ENCODE measurements at places on chromosomes 6 and 20.

DNA sequence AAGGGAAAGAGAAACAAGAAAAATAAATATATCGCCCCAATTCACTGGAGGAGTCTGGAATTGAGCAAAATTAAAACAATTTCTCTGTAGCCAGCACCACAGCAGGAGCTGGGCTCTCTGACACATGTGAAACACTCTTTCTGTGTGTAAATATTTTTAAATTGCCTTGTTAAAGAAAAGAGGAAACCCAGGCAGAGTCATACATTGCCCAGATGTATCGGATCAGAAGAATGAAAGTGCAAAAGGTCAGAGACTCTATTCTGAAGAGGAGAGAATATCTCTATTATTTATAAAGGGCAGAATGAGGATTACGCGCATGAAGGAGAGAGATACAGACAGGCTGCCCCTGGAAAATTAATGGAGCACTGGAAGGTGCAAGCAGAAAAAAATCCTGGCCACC is 127.0 kb upstream of the MAN1A1 start:
- DNase-seq = no peak

DNA sequence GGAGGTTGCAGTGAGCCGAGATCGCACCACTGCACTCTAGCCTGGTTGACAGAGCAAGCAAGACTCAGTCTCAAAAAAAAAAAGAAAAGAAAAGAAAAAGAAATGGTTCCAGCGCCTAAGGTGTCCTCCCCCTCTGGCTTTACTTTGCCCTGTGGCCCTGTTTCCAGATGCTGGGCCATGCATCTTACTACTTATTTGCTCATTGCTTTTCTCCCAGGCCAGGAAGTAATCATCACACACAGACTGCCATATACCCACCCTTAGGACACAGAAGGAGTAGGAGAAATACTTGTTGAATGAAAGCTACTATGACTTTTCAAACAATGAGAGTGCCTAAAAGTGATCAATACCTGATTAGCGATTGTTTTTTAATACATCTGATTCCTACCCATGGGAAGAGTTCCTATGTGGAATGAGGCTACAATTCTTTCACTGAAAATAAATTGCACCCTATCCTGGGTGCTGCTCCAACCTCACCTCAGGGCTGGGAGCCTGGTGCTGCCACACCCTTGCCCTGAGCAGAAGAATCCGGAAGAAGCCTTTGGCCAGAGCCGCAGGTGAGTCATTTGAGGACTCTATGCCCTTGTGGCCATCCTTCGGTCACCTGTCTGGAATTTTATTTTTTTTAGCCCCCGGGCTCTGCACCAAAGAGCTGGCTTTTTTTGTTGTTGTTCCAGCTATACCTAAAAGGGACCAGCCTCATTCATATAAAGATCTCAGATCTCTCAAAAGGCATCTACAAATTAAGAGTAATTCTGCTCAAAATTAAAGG is 22.7 kb upstream of the TFAP2C start:
- DNase-seq = no peak

DNA sequence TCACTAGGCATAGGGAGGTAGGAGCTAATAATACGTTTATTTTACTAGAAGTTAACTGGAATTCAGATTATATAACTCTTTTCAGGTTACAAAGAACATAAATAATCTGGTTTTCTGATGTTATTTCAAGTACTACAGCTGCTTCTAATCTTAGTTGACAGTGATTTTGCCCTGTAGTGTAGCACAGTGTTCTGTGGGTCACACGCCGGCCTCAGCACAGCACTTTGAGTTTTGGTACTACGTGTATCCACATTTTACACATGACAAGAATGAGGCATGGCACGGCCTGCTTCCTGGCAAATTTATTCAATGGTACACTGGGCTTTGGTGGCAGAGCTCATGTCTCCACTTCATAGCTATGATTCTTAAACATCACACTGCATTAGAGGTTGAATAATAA is 1.1 kb downstream of the HFE start:
- DNase-seq = no peak

DNA sequence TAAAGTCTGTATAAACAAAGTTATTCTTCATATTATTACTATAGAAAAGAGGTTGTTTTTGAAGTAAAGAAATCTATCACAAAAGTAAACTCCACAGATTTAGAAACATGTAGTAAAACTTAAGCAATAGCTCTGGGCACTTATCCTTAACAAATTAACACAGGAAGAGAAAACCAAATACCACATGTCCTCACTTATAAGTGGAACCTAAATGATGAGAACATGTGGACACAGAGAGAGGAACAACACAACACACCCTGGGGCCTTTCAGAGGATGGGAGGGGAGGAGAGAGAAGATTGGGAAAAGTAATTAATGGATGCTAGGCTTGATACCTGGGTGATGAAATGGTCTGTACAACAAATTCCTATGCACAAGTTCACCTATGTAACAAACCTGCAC is 57.2 kb downstream of the C6orf58 start:
- DNase-seq = no peak

DNA sequence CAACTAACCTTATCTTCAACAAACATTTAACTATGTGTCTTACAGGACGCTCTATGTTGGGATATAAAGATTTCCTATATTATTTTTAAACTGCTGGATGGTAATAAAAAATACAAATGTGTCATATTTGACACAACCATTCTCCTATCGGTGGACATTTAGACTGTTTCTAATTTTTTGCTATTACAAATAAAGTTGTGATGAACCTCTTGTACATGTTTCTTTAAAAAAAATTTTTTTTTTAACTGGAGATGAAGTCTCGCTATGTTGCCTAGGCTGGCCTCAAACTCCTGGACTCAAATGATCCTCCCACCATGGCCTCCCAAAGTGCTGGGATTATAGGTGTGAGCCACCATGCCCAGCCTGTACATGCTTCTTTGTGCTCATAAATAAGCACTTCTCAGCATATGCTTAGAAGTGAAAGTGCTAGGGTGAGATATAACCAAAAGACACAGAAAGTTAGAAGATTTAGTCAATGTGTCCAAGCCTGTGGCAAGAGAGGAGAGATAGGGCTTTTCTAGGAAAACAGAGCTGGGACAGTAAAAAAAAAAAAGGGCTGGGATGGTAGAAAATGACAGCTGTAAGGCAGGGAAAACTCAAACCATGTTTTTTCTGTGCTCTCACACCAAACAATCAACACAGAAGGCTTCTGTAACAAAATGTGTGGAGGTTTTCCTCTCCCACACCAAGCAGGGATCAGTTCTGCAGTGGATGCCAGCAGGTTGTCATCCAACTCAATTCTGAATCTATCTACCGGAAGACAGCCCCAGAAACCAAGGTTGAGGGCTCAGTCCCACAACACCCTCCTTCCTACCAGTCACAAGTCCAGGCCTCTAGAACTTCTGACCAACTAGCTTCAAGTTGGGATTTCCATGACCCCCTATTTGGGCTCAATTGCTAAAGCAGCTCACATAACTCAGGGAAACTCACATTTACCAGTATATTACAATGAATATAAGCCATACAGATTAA is 70.0 kb upstream of the SMIM29 start:
- no peak for DNase-seq

- DNase-seq = no peak
Measured at GRCh38 chr6:163620101-163620500, 205.6 kb downstream of the QKI start.

DNA sequence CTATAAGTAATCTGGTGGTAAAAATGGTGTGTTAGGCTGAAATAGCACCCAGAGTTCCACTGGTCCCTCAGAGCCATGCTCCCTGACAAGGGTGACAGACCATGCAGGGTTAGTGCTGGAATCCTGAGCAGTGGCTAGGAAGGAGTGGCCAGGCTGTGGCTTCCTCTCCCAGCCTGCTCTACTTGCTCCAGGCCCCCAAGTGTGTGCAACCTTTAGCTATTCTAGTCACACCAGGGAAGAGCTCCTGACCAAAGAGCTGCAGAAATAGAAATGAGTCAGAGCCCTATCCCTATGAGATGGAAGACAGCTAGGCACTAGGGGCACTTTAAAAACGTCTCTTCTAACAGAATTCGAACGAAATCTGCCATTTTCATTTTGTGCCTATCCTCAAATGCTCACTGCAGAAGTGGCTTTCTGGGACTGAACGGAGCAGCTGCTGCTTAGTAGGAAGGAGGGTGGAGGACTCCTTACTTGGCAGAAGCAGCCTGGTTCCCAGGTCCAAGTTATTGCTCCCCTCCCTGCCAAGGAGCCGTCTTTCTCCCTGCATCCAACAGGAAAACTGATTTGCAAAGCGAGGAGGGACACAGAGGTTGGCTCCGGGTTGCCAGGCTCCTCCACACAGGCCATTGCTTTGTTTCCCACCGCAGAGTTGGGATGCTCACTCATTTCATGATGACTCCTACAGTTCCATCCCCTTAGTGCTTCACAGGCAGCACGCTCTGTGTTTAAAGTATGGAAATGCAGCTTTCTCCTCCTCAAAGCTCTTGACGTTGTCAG is 754.5 kb downstream of the C6orf118 start:
- DNase-seq = no peak

DNA sequence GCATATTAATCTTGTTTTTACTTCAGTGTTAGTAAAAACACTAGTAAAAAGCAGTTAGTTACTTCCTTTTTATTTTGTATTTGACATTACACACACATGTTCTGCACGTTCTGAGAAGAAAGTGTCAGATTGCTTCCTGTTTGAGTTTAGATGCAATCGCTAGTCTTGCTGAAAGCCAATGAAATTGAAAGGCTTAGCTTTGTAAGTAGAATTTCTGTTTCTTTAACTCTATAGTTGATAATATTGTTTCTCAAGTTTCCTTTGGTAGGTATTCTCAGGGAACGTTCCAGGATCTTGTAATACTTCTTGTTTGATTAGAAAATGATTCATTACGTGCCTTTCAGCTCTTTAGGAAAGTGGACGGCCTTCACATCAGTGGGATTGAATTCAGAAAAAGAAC is 55.0 kb downstream of the CDKAL1 start:
- DNase-seq = no peak

GRCh38 chr6:42532038-42532669 is 31.7 kb upstream of the UBR2 start:
- DNase-seq = peak; percentile 15

GRCh38 chr6:3410385-3411360 is 46.2 kb downstream of the SLC22A23 start:
- DNase-seq = no peak

GRCh38 chr6:147895272-147895671 is 386.8 kb downstream of the SAMD5 start:
- DNase-seq = no peak

DNA sequence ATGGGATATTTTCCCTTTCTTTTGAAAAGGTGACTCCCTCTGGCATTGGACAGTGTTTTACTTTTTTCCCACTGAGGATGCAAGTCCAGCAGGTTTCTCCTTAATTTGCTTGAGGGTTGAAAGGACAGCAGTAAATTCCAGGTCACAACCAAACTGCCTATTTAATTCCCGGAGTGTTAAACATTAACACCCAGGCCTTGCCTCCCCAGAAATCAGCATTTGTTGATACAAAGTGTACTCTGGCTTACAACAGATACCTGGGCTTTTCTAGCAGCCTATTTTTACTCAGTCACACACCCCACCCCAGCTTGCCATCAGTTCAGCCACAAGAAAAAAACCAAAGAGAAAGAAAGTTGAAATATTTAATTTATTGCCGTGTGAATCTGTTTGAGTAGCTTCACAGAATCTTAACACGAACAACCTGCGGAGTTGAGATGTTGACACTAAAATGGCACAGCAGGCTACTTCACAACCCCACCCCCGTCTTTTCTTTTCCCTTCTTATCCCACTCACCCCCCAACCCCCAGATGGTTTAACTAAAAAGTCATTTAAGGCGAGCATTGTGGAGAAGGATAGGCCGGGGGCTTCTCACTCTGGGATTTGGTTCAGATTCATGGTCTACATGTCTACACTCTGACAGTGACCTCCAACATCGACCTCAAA is 45.7 kb downstream of the MYLIP start:
- no peak for DNase-seq

GRCh38 chr6:8829796-8830195 is 394.5 kb upstream of the SLC35B3 start:
- DNase-seq = no peak

- DNase-seq = no peak
Measured at GRCh38 chr6:31794866-31795615, 511 bp downstream of the VARS1 start.

GRCh38 chr6:33709605-33710295 is 1.8 kb downstream of the UQCC2 start:
- no peak for DNase-seq

DNA sequence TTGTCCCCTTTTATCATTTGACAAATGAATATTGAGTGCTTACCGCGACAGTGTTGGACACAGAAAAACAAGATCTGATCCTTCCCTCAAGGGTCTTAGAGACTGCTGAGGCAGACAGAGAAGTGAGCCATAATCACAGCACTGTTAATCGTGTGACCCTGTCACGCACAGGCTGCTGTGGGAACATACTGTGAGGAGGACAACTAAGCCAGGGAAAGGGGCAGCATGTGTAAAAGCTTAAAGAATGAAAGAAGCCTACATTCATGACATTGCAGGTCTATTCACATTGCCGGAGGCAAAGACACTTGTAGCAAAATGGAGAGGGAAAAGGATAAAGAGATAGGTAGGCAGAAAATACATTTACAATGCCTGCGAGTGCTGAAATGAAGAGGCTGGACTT is 32.7 kb downstream of the TRDN start:
- DNase-seq = no peak

DNA sequence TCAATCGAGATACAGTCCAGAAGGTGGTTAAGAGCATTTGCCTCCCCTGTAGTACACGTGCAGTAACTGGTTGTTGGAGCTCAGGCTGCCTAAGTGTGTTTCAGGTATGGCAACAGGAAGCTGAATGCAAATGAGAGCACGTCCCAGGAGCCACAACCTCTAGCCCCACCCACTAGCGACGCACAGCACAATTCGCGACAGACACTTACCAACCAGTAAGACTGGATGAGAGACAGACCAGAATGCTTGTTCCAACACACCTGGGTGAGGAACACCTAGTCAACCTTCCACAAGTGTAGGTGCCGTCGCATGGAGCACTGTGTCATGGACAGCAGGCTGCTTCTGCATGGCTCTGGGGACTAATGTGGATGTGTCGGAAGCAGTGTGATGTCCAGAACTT is 7.2 kb upstream of the SERPINB1 start:
- no peak for DNase-seq

DNA sequence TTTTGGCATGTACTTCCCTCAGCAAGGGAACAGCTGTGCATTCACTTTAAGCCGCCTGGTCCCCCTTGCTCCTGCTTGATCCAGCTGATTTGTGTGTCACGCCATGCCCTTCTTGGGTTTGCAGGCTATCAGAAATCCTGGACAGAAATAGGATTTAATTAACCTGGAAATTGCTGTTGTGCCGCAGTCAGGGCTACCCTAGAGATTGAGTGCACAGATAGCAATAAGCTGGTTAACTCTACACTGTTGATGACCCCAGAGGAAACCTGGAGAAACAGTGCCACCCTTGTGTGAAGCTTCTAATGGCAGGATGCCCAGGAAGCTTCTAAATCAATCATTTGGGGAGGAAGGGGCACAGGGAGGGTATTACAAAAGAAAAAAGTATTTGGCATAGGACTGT is 199.0 kb downstream of the JARID2 start:
- no peak for DNase-seq

DNA sequence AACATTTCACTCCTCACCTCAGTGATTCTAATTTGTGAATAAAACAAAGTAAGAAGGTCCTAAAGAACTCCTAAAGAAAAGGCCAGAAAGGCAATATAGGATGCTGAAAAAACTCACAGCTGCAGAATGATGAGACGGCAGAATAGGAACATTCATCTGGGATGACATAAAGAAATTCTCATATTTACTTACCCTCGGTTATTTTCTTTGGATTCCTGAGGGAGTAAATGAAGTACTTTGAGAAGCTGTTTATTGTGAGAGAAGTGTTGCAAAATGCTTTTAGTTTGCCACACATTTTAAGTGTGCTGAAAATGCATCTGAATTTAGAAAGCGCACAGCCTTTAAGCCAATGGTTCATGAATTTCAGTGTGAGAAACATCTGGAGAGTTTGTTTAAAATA is 35.7 kb upstream of the RBL1 start:
- no peak for DNase-seq

GRCh38 chr20:37245216-37246150 is 16.1 kb downstream of the GHRH start:
- DNase-seq = no peak

Measured in epithelial cell of proximal tubule (primary cell).